GM23338 (cell line): ENCODE measurements at places on chromosomes 5 and 9. TPM values are rescaled to one million over a fixed set of nuclear protein-coding genes. Genes with fewer than 3 reads are reported as not detected.

- no peak for DNase-seq
Measured at GRCh38 chr9:92035146-92035545, 80.1 kb downstream of the SPTLC1 start.

Gene ZBTB34
- total RNA-seq, result 21.9 and 23.7 TPM in 2 replicates

Gene GOLGA2
- 44.4 and 48.4 TPM in 2 replicates for total RNA-seq

Gene PHYHD1
- total RNA-seq, result 4.1 and 10.4 TPM in 2 replicates

Gene PTGER4
- total RNA-seq, result 4.4 and 4.7 TPM in 2 replicates

Gene FCN2
- total RNA-seq, result not detected in 2 replicates
